D341Med (cell line): ENCODE measurements at places on chromosomes 5 and 9.

GRCh38 chr9:91427873-91428272, 4.2 kb upstream of the NFIL3 start:
- no peak for DNase-seq

DNA sequence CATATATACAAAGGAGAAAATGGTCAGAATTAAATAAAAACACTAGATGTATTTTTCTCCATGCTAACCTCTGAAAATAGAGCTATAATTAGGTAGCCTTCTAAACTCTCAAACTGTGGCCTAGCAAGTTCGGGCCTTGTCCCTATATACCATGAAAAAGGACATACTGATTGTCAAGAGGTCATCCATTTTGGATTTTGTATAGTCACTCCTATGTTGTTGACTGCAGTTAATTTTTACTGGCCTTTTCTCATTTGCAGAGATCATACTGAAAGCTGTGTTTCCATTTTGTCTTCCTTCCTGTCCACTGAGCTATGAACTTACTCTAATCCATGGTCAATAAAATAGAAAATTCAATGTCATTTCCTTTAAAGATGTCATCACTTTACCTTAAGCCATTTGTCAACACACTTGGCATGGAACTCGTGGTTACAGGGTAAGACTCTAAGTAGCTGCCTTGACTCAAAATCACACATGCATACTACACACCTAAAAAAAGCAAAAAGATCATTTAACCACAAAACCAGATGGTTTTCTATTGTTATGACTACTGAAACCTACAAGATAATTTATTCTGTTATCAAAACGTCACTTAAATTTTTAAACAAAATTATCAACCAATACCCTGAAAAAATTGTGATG, 58.0 kb downstream of the RNF38 start:
- no peak for DNase-seq

DNA sequence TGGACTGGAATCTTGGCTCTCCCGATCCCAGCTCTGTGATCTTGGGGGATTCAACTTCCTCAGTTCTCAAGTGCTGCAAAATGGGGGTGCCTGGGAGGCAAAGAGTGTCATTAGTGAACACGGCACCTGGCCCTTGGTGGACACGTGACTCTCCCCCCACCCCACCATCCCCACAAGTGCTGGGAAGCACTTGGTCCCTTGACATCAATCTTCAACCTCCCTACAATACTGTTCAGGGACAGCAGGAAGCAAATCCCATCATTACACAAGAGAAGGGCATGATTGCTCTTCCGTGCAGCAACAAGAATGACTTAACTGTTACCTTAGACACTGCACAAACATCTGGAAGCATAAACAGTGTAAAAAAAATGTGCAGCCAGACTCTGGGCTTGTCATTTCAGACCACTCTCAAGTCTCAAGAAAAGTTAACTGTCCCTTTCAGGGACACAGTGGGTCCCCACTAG, 61.4 kb downstream of the PSMB7 start:
- DNase-seq: no peak

- no peak for DNase-seq
Observed at GRCh38 chr5:175027390-175027789, 303.0 kb downstream of the MSX2 start.

DNA sequence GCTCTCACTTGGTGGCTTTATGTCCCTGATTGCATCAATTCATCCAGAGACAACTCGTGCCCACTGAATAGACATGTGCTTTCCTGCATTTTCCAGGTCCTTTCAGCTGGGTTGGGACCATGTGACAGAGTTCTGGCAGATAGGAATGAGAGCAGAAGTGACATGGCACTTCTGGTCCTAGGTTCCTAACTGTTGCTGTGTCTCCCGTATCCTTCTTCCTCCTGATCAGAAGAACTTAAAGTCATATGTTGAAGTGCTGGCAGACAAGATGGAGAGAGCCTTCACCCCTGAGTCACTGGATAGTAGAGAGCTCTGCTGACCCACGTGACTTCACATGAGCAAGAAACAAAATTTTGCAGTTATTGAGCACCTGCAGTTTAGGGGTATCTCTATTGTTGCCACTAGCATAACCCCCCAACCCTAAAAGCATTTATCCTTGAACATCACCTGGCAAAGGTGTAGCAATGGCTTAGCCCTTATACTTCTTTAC, 80.0 kb downstream of the NREP start:
- no peak for DNase-seq

GRCh38 chr5:15704397-15704947, 204.5 kb downstream of the FBXL7 start:
- no peak for DNase-seq

- DNase-seq: no peak
Observed at GRCh38 chr9:112655668-112656067, 62.2 kb downstream of the INIP start.

DNA sequence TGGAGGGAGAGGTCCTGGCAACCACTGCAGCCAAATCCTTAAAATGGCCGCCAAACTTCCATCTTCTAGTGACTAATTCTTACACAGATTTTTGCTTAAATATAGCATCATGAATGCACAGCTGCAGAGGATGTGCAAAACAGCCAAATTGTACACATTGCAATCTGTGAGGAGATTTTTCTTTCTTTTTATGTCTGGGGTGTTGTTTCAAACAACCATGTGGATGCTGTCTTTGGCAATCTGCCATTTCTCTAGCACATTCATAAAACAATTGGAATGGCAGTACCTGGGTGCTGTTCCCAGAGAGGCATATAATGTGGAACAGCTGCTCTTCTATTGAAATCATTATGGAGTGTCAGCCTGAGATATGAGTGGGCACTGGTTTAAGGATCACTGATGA, 1082.9 kb upstream of the SEMA6A start:
- DNase-seq: no peak

- DNase-seq: no peak
Observed at GRCh38 chr9:137267933-137268355, 9.6 kb upstream of the TOR4A start.

DNA sequence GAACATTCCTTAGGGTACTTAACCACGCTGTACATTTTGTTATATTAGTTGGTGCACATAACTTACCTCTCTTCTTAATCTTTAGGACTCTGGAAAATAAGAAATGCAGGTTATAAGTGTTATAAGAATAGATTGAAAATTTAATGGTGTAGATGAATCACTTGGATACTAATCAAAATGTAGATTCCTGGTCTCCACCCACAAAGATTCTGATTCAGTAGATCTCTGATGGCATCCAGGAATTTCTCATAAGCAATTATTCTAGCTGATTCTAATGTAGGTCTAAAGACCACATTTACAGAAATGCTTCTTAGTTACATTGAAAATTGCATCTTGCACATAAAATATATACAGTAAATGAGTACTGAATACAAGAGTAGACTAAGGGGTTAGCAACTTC, 38.9 kb upstream of the ASTN2 start:
- no peak for DNase-seq

- peak; percentile 54 for DNase-seq
Observed at GRCh38 chr5:154642499-154643245, 112.5 kb upstream of the LARP1 start.

GRCh38 chr9:32385152-32385884, 875 bp downstream of the ACO1 start:
- no peak for DNase-seq

DNA sequence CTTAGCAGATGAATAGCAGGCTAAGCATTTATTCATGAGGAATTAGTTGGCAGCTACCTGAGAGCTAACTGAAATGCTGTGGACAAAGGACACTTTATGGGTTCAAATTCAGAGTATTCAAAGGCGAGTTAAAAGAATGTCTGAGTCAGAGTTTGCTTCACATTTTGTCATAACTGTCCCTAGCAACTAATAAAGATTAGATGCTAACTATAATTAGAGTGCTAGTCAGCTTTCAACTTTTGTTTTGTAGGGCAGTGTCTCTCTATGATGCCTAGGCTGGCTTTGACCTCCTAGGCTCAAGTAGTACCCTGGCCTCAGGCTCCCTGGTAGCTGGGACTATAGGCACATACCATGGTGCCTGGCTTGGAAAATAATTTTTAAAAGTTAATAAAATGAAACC, 4.6 kb downstream of the SMC5 start:
- no peak for DNase-seq

GRCh38 chr5:20248118-20248517, 260.1 kb upstream of the CDH18 start:
- DNase-seq: no peak

DNA sequence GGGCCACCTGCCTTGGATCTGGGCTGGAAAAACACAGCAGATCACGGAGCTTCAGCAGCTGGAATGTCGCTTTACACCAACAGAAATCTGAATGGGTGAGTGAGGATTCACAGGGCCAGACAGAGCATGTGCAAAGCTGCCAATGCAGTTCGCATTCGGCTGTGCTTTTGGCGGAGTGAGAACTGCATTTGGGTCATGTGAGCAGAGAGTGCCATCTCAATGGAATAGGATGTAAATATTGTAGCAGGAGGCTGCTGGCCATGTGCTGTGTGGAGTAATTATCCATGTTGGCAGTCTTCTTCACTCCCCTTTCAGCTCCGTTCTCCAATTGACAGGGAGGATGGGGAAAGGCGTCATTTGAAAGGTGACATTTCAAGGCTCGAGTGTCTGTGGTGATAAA, at the start of gene ANKRD55:
TSS of gene ANKRD55 (minus strand) at position 101 of the 400 bp plus-strand sequence. CDS start 417 bp downstream, outside the sequence.
- DNase-seq: no peak

DNA sequence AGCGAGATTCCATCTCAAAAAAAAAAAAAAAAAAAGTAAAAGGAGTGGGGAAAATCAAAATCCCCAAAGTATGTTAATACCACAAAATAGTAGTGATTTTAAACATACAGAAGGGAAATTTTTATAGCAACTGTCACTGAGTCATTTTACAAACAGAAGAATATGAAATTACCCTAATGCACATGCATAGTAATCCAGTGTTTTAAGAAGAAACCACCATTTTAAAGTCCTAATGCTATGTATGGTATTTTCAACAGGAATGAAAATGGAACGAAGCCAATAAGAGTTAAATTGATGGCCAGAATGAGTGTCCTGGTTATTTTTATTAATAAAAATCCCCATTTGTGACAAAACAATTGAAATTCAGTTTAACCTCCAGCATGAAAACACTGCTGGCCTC, 26.7 kb upstream of the NXNL2 start:
- DNase-seq: no peak

GRCh38 chr9:32703635-32704034, 68.2 kb upstream of the TAF1L start:
- DNase-seq: peak; percentile 48

- no peak for DNase-seq
Observed at GRCh38 chr5:112640546-112640945, 97.1 kb upstream of the APC start.

- no peak for DNase-seq
Observed at GRCh38 chr5:7410936-7411511, 15.1 kb downstream of the ADCY2 start.

- peak; percentile 21 for DNase-seq
Observed at GRCh38 chr5:132265336-132266030, 8.0 kb downstream of the PDLIM4 start.

DNA sequence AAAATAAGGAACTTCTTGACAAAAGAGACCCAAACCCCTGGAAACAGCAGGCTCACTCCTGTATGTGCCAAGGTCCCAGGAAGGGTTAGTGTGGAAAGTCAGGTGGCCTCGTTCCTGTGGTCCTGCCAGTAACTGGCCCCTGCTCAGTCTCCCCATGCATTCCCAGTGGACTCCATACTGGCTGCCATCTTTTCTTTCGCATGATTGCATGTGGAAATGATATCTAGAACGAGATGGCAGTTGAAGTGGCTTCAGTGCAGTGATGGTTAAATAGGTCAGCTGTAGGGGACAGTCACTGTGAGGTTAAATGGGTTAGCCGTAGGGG, 30.4 kb downstream of the AHRR start:
- peak; percentile 17 for DNase-seq

GRCh38 chr9:99859243-99859980, 37.7 kb downstream of the NR4A3 start:
- DNase-seq: peak; percentile 45

GRCh38 chr5:483434-484140, 40.6 kb downstream of the EXOC3 start:
- no peak for DNase-seq

- DNase-seq: no peak
Observed at GRCh38 chr5:136799806-136800372, 434.5 kb upstream of the TRPC7 start.
